ENCODE measurements at places on chromosomes 11 and 22. TPM values are rescaled to one million over a fixed set of nuclear protein-coding genes. Genes with fewer than 3 reads are reported as not detected.

Gene ANKK1
- 2.4 TPM for total RNA-seq

GRCh38 chr11:108663154-108663877, 1.6 kb upstream of the DDX10 start:
- DNase-seq = no peak
- H3K36me3 ChIP-seq = peaks cover 3% of the 10 kb centered on the region
- peaks cover 25% of the 10 kb centered on the region for H3K4me1 ChIP-seq
- H3K27ac ChIP-seq = no peak overlapping the region

DNA sequence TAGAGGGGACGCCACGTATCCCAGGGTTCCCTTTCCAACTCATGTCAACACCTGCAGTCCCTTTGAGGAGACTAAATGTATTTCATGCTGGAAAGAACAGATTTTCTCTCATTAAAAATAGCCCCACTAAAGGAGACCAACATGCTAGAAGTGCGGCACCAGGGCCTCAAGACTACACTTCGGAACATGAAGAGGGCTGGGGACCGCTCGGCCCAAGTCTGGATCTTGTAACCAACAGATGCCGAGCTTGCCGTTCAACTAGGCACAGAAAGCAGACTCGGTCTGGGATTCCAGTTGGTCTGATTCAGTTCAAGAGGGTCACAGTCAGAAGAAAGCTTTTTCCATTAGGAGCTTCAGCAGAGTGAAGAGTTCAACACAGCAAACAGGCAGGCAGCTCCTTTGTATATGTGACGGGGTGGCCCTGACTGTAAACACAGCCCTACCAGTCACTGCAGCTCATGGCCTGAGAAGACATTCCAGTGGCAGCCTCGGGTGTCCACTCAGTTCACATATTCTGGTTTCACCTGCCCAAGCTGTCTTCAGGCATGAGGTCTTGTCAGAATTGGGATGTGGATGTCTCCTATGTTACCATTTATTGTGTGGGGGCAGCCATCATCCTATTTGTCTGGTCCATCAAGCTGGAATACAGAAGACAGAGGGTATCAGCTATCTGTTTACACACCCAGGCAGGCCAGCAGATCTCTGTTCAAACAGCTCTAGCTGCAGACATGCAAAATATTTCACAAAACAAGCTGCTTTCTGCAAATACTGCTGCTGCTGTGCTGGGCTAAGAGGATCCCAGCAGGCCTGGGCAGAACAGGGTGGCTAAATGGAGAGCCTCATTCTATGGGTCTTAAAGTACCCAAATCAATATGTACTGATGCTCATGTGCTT, 8.8 kb downstream of the RIC8A start:
- H3K36me3 ChIP-seq = peaks cover 12% of the 10 kb centered on the region
- peaks cover 6% of the 10 kb centered on the region for H3K4me1 ChIP-seq
- no peak for DNase-seq

- H3K4me1 ChIP-seq = no peaks in the 10 kb centered on the region
- no peak overlapping the region for H3K27ac ChIP-seq
- no peaks in the 10 kb centered on the region for H3K36me3 ChIP-seq
- no peak overlapping the region for H3K4me3 ChIP-seq
These were observed 76.4 kb upstream of the SLC22A12 start for GRCh38 chr11:64514590-64514989.

- H3K27ac ChIP-seq = no peak overlapping the region
- H3K36me3 ChIP-seq = peaks cover 12% of the 10 kb centered on the region
- DNase-seq = no peak
- H3K4me1 ChIP-seq = no peaks in the 10 kb centered on the region
- no peak overlapping the region for H3K4me3 ChIP-seq
- H3K27me3 ChIP-seq = no peaks in the 10 kb centered on the region
These were observed 342.6 kb downstream of the TBC1D22A start for GRCh38 chr22:47105085-47105484.

- no peak for DNase-seq
- no peak overlapping the region for H3K4me3 ChIP-seq
- H3K27me3 ChIP-seq = no peaks in the 10 kb centered on the region
- no peaks in the 10 kb centered on the region for H3K4me1 ChIP-seq
- no peaks in the 10 kb centered on the region for H3K36me3 ChIP-seq
- H3K27ac ChIP-seq = no peak overlapping the region
These were observed 384.8 kb downstream of the TMEM135 start for GRCh38 chr11:87422566-87422965.

DNA sequence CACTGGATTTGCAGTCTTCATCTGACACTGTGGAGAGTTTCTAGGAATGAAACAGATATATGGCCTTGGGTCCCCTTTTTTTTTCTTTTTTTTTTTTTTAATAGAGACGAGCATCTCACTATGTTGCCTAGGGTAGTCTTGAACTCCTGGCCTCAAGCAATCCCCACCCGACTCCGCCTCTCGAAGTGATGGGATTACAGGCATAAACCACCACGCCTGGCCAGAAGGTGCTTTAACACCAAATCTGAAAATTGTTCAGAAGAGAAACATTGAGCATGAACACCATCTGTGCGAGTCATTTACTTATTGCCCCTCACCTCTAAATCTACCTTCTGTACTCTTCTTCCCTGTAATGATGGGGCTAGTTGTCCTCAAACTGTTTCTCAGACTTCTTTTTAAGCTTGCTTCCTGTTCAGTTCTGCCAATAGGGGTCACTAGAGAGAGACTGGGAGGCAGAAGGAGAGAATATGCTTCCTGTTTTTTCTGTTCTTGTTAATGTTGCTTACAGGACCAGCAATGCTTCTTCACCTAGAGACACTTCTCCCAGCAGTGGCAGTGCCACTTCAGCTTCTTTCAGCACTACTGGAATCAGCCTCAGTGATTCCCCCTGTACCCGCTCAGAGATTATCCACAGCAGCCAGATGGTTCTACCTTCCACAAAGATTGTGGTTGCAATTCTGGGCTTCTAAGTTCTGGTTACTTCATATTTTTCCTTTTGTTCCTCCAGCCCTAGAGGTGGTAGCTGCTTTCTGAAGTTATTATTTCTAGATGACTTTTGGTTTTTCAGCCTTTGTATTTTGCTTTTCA, 20.8 kb upstream of the ZBED5 start:
- H3K36me3 ChIP-seq = peaks cover 11% of the 10 kb centered on the region
- H3K27ac ChIP-seq = no peak overlapping the region
- DNase-seq = no peak
- H3K27me3 ChIP-seq = no peaks in the 10 kb centered on the region
- H3K4me3 ChIP-seq = no peak overlapping the region
- peaks cover 5% of the 10 kb centered on the region for H3K4me1 ChIP-seq

GRCh38 chr22:33332538-33332937, 274.4 kb upstream of the SYN3 start:
- DNase-seq = no peak
- H3K4me1 ChIP-seq = peaks cover 2% of the 10 kb centered on the region
- no peak overlapping the region for H3K27ac ChIP-seq
- no peak overlapping the region for H3K4me3 ChIP-seq
- no peaks in the 10 kb centered on the region for H3K36me3 ChIP-seq

DNA sequence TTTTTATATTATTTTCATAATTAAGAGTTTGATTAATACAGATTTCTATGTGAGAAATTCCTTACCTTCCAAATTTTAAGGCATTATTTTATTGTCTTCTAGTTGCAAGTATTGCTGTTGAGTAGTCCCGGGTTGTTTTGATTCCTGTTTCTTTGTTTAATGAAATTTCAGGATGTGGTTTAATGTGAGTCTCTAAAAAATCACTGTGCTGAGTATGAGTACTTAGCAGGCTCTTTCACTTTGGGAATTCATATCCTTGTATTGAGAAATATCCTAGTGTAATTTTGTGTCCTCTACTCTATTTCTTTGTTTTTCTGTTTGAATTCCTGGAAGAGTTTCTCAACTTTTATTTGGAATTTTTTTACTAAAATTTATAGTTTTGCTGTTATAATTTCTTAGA, 113.2 kb downstream of the TMEM135 start:
- peaks cover 3% of the 10 kb centered on the region for H3K4me1 ChIP-seq
- no peak overlapping the region for H3K4me3 ChIP-seq
